ENCODE measurements at places on chromosomes 4 and X.

DNA sequence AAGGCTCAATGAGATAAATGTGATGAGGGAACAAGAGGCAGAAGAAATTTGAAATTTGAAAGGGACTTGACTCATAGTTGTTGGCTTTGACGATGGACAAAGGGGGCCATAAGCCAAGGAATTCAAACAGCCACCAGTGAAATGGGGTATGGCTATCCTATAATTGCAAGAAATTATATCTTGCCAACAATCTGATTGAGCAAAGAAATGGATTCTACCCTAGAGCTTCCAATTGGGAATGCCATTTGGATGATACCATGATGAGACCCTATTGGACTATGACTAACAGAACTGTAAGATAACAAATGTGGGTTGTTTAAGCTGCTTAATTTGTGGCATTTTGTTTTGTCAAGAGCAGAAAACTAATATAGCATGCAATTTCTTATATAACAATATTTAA is 270.1 kb upstream of the ARSJ start:
- DNase-seq, result no peak

GRCh38 chr4:176780995-176781738 is 11.6 kb downstream of the VEGFC start:
- DNase-seq, result no peak

- DNase-seq, result no peak
These were observed 151.3 kb downstream of the THOC2 start for GRCh38 chrX:123581586-123581985.

DNA sequence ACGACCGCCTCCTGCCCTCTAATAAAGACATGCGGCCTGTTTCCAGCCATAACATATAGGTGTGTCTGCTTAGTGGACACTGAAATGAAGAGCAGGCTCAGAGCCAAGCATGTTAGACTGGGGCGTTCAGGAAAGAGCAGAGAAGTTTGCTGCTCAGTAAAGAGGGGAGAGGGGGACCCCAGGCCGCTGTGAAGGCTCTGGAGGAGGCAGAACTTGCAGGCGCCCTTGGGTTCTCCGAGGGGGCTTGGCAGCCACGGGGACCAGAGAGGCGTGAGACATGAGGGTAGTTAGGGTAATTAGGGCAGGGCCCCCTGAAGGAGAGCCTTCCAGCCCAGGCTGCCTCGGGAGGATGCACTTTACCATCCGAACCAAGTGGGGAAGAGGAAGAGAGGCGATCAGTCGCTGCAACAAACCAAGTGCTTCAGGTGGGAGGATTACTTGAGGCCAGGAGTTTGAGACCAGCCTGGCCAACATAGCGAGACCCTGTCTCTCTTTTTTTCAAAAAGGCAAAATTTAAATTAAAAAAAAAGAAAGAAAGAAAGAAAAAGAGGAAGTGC is 46.6 kb upstream of the CDKN2AIP start:
- no peak for DNase-seq

- DNase-seq, result no peak
These were observed 483.7 kb upstream of the FTHL17 start for GRCh38 chrX:31555506-31555905.

DNA sequence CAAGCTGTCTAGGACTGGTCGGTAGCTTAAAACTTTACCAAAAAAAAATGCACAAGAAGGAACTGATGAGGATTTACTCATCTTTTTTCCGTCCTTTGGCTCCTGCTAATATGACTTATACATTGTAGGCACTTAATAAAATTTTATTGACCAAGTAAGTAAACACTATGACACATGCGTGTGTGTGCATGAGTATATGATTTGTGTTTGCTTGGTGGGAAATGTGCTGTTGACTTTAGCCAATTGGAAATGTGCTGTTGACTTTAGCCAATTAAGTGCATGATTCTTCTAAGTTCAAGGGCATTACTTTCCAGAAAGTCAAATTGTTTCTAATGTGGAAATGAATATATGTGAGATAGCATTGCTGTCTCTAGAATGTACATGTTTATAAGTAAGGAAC is 78.3 kb downstream of the FIP1L1 start:
- DNase-seq, result no peak

- DNase-seq, result peak; percentile 70
These were observed 8.1 kb upstream of the DCTD start for GRCh38 chr4:182925298-182925757.

DNA sequence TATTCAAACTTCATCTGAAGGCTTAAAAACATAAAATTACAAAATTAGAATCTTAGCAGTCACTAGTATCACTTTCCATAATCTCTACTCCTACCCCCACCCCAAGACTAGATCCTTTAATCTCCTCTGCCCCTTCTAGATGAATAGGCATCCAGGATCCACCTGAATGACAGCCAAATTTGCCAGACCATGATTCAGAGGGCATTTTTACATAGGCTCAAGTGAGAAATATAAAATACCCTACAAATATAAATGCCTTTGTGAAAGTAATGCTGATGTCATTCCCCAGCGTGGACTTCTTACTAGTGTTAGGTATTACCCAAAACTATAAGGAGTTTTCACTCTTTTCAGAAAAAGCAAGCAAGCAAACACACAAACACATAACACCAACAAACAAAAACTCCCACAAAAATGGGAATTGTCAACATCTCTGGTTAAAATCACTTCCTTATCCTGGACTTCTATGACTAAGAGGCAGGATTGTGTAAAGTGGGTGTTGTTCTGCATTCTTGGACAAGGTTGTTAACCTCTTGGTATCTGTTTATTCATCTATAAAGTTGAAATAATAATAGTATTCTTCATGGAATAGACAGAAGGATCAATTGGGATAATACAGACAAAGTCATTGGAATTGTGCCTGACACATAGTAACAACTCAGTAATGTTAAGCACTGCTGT is 51.3 kb upstream of the TMPRSS11F start:
- no peak for DNase-seq

DNA sequence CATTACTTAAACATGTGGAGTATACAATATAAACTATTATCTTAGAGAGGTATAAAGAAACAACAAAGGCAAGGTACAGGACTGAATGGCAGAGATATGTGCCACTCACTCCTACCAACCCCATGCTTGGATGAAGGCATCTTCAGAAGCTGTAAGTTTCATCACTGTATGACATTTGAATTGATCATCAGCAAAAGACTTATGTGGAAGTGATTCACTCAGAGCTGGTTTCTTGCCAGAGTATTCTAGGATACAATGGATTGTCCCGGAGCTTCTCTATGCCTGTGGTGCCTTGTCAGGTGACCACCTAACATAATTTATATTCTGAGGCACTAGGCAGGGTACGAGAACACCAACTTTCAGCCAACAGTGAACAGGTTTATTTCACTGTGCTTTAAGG is 392.2 kb downstream of the PPP1R2C start:
- DNase-seq, result no peak

- DNase-seq, result no peak
These were observed 239.4 kb upstream of the CTSO start for GRCh38 chr4:156193106-156193505.

GRCh38 chr4:140739971-140740370 is 16.2 kb downstream of the TBC1D9 start:
- DNase-seq, result peak; percentile 21

DNA sequence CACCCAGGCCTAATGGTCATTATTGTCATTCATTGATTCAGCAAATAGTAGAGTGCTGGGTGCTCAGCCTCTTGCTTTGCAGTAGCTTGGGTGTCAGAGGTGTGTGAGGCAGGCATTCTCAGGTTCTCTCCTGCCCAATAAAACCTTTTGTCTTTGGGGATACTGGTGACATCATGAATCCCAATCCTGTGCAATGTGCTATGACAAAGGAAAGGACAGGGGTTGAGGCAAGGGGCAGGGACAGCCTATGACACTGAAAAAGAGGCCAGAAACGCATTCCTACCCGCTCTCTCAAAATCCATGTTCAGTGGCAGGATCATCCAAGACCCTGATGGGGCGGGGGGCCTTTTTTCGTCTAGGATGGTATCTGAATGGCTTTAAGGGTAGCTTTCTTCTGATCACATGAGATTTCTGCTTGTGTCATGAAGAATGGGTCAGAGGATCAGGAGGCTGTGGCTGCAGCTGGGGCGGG is 1.5 kb upstream of the FAM193A start:
- no peak for DNase-seq
